Heart right ventricle (tissue), 16 donors: ENCODE measurements at places on chromosomes 5 and 9. TPM values are rescaled to one million over a fixed set of nuclear protein-coding genes. Genes with fewer than 3 reads are reported as not detected.

HTR4 gene
- 0.99 TPM for total RNA-seq

FKTN gene
- 7.2 TPM for total RNA-seq

UBTD2 gene
- total RNA-seq = 10.0 TPM

MEIKIN gene
- total RNA-seq = not detected

TMEM232 gene
- total RNA-seq = 3.0 TPM

AJM1 gene
- 5.8 TPM for total RNA-seq

MSMP gene
- not detected for total RNA-seq

FGF1 gene
- total RNA-seq = 52.3 TPM

HAVCR2 gene
- 2.0 TPM for total RNA-seq

SEC61B gene
- 27.7 TPM for total RNA-seq
